COR-L47 (cell line): ENCODE measurements at places on chromosomes 3 and 15.
A peak's percentile ranks its signal among the peaks of the same experiment; 100 is the strongest.

GRCh38 chr3:52247409-52248164 lies 2.0 kb downstream of the PPM1M start:
- no peak for DNase-seq

- DNase-seq: no peak
Measured at GRCh38 chr3:278300-279064, 81.9 kb downstream of the CHL1 start.

- DNase-seq: no peak
Measured at GRCh38 chr15:67135494-67135893, 70.1 kb downstream of the SMAD3 start.

DNA sequence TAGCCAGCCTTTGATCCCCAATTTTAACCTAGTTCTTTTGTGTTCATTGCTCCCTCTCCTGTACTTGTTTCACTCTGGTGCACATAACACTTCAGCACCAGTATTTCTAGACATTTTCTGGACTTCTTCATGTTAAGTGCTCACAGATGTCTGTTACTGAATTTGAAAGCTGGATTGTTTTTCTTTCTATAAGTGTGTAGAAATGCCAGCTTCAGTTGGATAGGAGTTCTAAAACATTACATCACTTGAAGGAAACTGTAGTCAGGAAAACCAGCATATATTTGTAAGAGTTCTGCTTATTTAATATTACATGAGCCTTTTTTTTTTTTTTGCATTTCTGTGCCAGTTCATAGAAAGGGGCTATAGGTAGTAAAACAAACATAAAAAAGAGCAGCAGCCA lies 21.6 kb downstream of the QTRT2 start:
- no peak for DNase-seq

- DNase-seq: no peak
Measured at GRCh38 chr3:160477750-160478149, 28.2 kb upstream of the TRIM59 start.

DNA sequence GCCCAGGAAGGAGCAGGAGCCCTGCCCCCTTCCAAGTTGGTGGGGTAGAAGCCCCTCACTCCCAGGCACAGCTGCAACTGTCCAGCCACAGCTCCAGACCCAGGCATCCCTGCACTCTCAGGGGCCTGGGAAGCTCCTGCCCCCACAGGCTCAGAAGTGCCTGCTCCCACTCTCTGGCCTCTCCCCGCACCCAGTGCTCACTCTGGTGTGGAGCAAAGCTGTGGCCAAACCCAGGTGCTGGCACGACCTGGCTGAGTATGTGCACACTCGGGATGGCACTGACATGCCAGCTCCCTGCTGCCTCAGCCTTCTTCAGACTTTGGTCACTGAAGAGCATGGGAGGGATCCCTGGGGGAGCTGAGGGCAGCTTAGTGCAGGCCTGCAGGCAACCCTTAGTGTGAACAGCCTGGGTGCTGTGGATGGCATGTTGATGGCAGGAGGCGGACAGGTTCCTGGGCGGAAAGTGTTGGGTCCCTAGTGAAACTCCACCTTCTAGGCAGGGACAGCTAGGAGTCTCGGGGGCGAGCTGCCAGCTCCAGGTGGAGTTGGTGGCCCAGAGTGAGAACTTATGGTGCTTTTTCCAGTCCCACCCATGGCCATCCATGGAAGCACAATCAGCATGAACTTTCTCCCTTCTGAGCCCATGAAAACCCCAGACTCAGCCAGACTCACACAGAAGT lies 489.2 kb upstream of the ROBO2 start:
- no peak for DNase-seq

GRCh38 chr3:4139462-4140140 lies 163.6 kb upstream of the SETMAR start:
- DNase-seq: no peak

- peak; percentile 4 for DNase-seq
Measured at GRCh38 chr15:44137750-44138149, 57.3 kb downstream of the FRMD5 start.

GRCh38 chr15:78752492-78753358 lies 58.5 kb downstream of the ADAMTS7 start:
- no peak for DNase-seq

DNA sequence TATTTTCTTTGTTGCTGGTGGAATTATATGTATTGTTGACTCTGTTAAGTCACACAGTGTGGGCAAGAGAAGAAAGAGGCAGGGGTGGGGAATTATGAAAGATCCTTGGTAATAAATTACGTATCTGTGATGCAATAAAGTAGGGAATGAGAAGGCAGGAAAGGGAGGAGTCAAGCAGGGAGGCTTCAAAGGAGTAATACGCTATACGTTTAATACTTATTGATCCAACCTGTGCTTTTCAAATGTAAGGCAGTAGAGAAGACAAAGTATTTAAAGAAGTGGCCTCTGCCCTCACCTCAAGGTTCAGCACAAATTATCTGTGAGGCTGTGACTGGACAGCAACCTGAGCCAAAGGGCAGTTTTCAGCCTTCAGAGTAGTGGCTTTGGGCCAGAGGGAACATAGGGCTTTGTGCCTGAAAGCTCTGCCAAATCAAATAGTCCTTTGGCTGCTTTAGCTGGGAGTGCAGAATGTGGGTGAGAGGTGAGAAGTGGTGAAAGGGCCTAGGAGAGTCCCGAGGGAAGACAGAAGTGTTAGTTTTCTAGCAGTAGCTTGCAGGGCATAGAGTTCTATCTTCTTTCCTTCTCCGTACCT lies 1.2 kb upstream of the PLIN1 start:
- no peak for DNase-seq

GRCh38 chr3:129769616-129770015 lies 123.9 kb downstream of the TMCC1 start:
- DNase-seq: no peak

DNA sequence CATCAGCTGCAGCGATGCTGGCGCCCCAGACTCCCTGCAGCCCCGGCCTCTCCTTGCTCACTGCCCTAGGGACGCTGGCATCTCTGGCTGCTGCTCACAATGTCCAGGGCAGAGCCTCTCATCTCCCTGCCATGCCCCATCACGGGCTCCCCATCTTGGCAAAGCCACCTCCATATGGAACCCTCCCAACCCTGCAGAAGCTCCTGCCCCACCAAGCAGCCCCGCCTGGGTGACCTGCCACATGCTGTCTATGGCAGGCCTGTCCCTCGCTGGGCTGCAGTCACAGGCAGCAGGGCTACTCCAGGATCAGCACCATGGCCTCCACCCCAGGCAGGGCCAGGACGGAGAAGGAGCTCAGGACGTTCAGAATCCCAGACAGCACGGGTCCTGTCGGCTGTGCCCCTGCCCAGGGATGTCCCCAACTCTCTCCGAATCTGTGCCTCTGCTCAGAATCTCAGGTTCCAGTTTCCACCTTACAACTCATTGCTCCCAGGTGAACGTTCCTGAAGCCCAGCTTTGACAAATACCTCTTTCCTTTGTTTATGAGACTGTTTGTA lies 58.4 kb downstream of the PLXNA1 start:
- DNase-seq: no peak

DNA sequence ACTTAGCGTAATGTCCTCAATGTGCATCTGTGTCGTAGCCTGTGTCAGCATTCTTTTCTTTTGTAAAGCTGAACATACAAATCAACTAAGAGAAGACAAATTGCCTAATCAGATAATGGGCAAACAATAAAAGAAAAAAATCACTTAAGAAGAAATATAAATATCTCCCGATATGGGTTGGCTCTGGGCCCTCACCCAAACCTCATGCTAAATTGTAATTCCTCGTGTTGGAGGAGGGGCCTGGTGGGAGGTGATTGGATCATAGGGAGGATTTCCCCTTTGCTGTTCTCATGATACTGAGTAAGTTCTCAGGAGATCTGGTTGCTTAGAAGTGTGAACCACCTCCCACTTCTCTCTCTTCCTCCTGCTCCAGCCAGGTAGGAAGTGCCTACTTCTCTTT lies 285.0 kb upstream of the LYSMD4 start:
- DNase-seq: no peak

GRCh38 chr3:45224824-45225464 lies 1.1 kb downstream of the TMEM158 start:
- peak; percentile 31 for DNase-seq

- DNase-seq: no peak
Measured at GRCh38 chr3:180973543-180973942, 16.0 kb downstream of the DNAJC19 start.

GRCh38 chr3:191136347-191136746 lies 62.7 kb upstream of the OSTN start:
- DNase-seq: peak; percentile 12

DNA sequence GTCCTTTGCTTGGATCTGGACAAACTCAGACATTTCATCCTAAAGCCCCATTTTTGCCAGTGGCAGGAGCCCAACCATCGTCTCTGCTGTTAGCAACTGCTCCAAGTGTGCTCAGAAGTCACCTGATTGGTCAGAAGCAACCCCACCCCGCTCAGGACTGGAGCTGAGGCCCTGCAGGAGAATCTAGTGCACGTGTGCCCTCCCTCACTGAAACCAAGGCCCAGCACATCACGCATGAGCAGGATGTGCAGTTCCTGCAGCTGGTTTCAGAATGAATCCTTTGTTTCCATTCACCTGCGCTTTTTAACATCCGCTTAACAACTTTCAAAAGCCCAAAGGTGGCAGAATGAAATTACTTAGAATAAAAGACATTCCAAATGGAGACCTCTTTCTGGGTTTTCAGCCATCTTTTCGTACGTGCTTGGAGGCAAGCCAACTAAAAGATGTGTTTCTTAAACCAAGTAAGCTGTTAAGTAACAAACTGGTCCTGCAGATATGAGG lies 81.2 kb downstream of the SRGAP3 start:
- DNase-seq: no peak

GRCh38 chr3:6168256-6168655 lies 692.7 kb upstream of the GRM7 start:
- DNase-seq: no peak

GRCh38 chr3:194178669-194179068 lies 42.7 kb downstream of the HES1 start:
- DNase-seq: no peak

- DNase-seq: no peak
Measured at GRCh38 chr3:107662124-107662507, 139.4 kb downstream of the BBX start.

DNA sequence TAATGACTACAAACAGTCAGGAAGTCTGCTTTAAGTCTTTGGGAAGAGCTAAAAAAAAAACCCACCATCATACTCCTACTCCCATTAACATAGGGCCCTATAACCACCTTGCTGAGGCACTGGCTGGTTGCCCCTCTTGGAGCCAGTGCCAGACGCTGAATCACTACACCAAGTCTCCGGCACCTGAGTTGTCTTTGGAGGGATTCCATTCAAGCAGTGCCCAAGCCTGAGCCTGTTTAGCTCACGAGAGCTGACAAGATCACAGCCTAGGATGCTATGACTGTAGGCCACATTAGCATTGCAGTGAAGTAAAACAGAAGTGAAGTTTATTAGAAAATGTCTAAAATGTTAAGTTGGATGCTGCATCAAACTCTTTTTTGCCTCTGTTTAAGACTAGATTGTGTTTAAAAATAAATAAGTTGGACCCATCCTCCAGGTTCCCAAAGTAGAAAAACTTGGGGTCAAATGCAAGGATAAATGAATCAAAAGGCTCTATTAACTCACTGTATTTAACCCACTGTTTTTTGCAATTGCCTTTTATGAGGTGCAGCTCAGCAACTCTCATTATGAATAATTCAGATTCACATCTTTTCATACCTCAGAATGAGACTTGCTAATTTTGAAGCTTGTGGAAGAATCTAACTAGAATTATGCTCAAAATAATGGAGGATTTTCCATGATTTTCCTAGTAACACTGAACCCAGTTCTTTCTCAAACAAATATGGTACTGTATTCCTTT lies 461.9 kb downstream of the FOXP1 start:
- no peak for DNase-seq

DNA sequence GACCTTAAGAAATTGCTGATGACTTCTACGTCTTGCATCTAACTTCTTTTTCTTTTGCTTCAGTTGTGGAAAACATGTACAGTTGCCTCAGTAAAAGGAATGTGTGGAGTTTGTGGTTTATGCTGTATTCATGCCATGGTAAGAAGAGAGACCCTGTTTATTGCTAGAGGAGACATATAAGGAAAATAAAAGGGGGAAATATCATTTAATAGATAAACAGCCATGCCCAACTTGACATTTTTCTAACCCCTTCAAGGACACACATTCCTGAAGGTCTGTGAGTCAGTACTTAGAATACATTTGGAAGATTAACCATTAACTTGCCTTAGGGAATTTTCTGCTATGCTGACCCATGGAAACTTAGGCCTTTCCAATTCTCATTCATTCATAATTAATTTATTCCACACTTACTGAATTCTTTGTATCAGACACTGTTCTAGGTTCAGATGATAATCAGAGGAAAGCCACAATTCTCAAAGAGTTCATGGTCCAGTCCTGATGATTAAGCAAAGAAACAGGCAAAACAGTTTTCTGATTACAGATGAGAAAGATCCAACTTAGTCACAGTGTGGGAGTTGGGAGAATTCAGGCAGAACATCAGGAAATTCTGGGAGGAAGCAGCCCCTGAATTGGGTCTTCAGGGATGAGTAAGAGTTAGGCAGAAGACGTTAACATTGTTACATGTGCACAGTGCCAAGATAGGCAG lies 329.8 kb upstream of the RASGRP1 start:
- DNase-seq: no peak

- DNase-seq: no peak
Measured at GRCh38 chr15:27126449-27126848, 155.5 kb downstream of the GABRG3 start.

- DNase-seq: peak; percentile 80
Measured at GRCh38 chr15:99105514-99106341, 848 bp downstream of the SYNM start.

GRCh38 chr3:107756649-107757048 lies 233.9 kb downstream of the BBX start:
- no peak for DNase-seq

GRCh38 chr15:95210436-95210981 lies 979.1 kb downstream of the MCTP2 start:
- DNase-seq: no peak

- DNase-seq: no peak
Measured at GRCh38 chr15:88513195-88513594, 33.3 kb downstream of the DET1 start.
